Regular cardiac myocyte (primary cell): ENCODE measurements at places on chromosomes 11 and 22. TPM values are rescaled to one million over a fixed set of nuclear protein-coding genes. Genes with fewer than 3 reads are reported as not detected.

ALX4 gene
- total RNA-seq: not detected in 2 replicates

SORL1 gene
- 1.7 and 5.2 TPM in 2 replicates for total RNA-seq

GUCY1A2 gene
- total RNA-seq: 1.4 and 2.5 TPM in 2 replicates

CDC45 gene
- 2.3 and 38.7 TPM in 2 replicates for total RNA-seq

OR51F1 gene
- total RNA-seq: not detected in 2 replicates

KDM4F gene
- not detected in 2 replicates for total RNA-seq

IGLL5 gene
- not detected in 2 replicates for total RNA-seq

GNB1L gene
- 3.1 and 6.9 TPM in 2 replicates for total RNA-seq

IGLL1 gene
- total RNA-seq: not detected in 2 replicates

NPTXR gene
- total RNA-seq: 0.58 and 2.5 TPM in 2 replicates

PRMT3 gene
- 11.8 and 16.9 TPM in 2 replicates for total RNA-seq

GGT1 gene
- total RNA-seq: 3.1 and 3.9 TPM in 2 replicates

MS4A15 gene
- total RNA-seq: not detected in 2 replicates

HEPACAM gene
- total RNA-seq: not detected in 2 replicates

NXPE1 gene
- total RNA-seq: not detected in 2 replicates

PIH1D2 gene
- total RNA-seq: 1.4 and 1.9 TPM in 2 replicates

TRIM49 gene
- total RNA-seq: not detected in 2 replicates
